ENCODE measurements at places on chromosomes 1 and 21.

DNA sequence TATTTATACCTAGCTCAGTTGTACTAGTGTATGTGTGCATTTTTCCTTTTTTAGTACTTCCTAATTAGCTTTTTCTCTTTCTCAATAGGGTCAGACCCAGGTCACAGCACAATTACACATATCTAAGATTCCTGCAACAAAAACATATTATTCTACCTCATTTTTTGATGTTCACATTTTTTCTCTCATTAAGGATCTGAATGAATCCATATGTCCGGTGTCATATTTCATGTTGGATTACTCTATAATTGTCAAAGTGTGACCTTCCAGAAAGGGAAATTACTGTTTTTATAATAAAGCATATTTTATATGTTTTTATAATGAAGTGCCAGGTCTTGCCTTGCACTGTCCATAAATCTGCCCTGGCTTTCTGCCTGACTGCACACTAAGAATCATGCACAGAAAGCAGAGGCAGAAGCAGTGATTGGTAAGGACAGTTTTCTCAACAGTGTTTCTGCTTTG is 143.7 kb downstream of the KCNT2 start:
- no peak for DNase-seq

DNA sequence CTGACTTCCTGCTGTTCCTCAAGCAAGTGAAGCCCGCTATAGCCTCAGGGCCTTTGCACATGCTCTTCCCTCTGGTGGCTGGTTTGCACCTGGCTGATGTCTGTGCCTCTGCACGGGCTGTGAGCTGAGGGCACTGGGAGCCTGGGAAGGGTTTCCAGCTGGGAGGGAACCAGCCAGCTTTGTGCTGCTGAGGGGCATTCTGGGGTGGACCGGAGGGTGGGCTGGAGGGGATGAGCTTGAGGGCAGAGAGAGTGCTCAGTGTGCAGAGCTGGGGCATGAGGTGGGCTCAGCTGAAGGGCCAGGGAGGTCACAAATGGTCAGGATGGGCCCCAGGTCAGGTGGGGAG is 305.7 kb downstream of the MATN1 start:
- no peak for DNase-seq

DNA sequence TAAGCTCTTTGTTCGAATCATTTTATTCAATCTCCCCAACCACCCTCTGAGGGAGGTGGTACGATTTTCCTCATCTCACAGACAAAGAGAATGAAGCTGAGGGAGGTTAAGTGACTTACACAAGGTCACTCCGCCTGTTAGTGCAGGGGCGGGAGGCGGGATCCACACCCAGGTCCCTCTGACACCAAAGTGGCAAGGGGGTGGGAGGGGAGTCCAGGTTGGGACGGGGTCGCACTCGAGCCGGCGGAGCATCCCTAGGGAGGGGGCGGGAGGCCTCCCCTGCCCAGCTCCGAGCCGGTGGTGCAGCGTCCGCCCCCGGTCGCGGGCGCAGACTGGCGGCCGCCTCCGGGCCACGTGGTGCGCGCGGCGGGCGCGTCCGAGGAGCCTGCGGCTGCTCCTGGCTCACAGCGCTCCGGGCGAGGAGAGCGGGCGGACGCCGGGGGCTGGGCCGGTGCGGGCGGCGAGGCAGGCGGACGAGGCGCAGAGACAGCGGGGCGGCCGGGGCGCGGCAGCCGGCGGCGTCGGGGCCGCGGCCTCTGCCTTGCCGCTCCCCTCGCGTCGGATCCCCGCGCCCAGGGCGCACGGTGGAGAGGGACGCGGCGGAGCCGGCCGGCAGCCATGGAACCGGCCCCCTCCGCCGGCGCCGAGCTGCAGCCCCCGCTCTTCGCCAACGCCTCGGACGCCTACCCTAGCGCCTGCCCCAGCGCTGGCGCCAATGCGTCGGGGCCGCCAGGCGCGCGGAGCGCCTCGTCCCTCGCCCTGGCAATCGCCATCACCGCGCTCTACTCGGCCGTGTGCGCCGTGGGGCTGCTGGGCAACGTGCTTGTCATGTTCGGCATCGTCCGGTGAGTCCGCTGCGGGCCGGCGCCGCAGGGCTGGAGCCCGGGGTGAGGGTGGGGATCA is at the start of gene OPRD1:
TSS of gene OPRD1 (plus strand) at position 405 of the 903 bp plus-strand sequence. CDS start at position 619, 214 bp downstream.
- no peak for DNase-seq

- DNase-seq, result no peak
Observed at GRCh38 chr1:229199261-229200243, 71.4 kb upstream of the RAB4A start.

DNA sequence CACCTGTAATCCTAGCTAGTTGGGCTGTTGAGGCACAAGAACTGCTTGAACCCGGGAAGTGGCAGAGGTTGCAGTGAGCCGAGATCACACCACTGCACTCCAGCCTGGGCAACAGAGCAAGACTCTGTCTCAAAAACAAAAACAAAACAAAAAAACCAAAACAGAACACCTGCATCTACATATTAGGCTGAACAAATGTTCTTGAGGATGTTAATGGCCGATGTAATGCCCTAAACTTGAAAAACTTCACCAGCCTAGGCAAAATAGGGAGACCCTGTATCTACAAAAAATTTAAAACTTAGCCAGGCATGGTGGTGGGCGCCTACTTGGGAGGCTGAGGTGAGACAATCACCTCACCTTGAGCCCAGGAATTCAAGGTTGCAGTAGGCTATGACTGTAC is 17.8 kb downstream of the GPBP1L1 start:
- no peak for DNase-seq

- no peak for DNase-seq
Observed at GRCh38 chr21:40129809-40130208, 262.6 kb downstream of the PCP4 start.

GRCh38 chr1:31848381-31848897 is 32.6 kb upstream of the SPOCD1 start:
- DNase-seq, result peak; percentile 60

GRCh38 chr1:107357376-107357775 is 216.5 kb downstream of the NTNG1 start:
- DNase-seq, result no peak

DNA sequence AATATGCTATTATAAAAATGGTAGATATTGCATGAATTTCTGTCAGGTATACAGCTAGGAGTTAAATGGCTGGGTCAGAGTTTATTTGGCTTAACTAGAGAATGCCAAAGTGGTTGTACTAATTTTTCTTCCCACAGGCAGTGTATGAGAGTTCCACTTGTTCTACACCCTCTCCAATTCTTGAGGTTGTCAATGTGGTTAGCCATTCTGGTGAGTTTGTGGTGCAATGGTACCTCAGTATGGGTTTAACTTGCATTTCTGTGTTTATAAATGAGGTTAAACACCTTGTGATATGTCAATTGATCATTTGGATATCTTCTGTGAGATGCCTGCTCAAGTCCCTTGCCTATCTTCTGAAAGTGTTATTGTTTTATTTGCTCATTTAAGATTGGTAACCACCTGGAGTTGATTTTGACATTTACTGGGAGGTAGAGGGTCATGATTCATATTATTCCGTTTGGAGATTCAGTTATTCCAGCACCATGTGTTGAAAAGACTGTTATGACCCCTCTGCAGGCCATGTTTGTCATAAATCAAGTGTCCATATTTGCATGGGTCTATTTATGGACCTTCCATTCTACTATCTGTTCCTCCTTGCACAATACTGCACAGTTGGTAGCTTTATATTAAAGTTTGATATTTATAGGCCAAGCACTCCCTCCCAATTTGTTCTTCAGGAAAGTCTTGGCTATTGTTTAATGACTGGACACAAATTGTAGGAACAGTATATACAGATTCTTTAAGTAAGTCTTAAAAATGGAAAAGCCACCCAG is 5.8 kb downstream of the FALEC start:
- no peak for DNase-seq

DNA sequence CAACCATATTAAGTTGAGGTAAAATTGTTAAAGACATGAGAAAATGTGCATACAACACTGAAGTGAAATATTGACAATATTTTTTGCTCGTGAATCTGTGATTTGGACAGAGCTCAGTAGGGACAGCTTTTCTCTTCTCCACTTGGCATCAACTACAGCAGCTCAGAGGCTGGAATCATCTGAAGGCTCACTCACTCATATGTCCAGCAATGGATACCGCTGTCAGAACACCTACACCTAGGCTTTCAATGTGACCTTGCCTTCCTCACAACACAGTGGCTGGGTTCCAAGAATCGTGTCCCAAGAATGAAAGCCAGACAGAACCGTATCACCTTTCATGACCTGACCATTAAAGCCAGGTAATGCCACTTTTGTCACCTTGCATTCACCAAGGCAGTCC is 115.2 kb downstream of the NRIP1 start:
- DNase-seq, result no peak

- DNase-seq, result no peak
Observed at GRCh38 chr1:25560788-25561187, 17.4 kb downstream of the LDLRAP1 start.

DNA sequence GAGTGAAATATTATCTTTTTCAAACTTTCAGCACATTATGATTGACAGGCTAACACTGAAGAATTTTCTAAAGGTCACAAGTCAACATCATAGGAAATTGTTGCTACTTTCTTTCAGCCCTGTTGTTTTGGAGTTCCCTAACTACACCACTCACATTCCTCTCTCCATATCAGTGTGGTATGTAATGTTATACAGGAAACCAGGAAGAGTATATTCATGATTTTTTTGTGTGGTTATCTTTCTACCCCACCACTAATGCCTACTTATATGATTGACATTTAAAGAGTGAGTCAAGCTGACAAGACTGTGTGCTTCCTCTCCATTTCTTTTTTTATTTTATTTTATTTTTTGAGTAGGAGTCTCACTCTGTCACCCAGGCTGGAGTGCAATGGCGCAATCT is 47.8 kb upstream of the PRDM2 start:
- DNase-seq, result no peak
